GOT3 (cell line): ENCODE measurements at places on chromosomes 5 and 9.

- no peak for DNase-seq
These were observed 120.0 kb downstream of the C5orf15 start for GRCh38 chr5:133848341-133848811.

GRCh38 chr5:167725264-167725663 is 566.2 kb upstream of the WWC1 start:
- no peak for DNase-seq

DNA sequence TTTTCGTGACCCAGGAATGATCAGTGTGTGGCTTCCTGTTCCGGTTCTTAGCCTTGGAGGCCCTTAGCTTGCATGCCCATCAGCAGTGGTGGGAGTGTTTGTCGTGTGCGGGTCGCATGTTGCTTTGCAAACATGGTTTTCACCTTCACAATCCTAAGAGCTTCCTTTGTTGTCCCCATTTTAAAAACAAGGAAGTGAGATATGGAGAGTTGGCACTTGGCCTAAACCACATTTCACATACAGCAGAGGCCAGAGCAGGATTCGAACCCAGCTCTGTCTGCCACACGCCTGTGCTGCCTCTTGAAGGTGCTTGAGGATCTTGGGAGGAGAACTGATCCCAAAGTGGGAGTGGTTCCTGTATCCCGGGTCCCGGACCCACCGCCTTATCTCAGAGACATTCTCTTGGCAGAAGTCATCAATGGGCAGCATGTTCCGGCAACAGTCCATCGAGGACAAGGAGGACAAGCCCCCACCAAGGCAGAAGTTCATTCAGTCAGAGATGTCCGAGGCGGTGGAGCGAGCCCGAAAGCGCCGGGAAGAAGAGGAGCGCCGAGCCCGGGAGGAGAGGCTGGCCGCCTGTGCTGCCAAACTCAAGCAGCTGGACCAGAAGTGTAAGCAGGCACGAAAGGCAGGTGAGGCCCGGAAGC is 38.2 kb upstream of the POMT1 start:
- no peak for DNase-seq

GRCh38 chr5:74542482-74542881 is 98.0 kb downstream of the ENC1 start:
- no peak for DNase-seq

- no peak for DNase-seq
These were observed 56.5 kb downstream of the SPOCK1 start for GRCh38 chr5:137442660-137443059.

- no peak for DNase-seq
These were observed 249.7 kb upstream of the DAB2 start for GRCh38 chr5:39674209-39675082.

- no peak for DNase-seq
These were observed 8.5 kb upstream of the ENDOG start for GRCh38 chr9:128809831-128810230.

DNA sequence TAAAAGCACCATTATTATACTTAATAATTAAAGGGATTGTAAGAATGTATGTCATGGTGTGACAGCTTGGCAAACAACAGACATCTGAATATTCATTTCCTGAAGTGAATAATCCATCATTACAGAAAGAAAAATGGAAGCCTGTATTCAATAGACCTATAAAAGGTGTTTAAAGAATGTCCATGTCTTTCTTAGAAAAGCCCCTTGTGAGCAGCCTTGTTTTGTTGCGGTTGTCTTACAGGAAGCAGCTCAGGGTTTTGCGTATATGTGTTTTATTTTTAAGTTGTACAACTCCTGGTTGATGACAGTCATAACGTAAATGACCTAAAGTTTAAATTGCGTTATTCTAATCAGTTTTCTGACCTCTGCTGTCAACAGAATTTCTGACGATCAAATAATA is 53.8 kb downstream of the CAST start:
- no peak for DNase-seq
